ENCODE measurements at places on chromosomes 1 and 21. TPM values are rescaled to one million over a fixed set of nuclear protein-coding genes. Genes with fewer than 3 reads are reported as not detected.

GRCh38 chr1:153341431-153341934, 7.2 kb downstream of the PGLYRP4 start:
- DNase-seq, result no peak

- peak; percentile 59 for DNase-seq
Measured at GRCh38 chr1:232880354-232880753, 70.1 kb upstream of the NTPCR start.

DNA sequence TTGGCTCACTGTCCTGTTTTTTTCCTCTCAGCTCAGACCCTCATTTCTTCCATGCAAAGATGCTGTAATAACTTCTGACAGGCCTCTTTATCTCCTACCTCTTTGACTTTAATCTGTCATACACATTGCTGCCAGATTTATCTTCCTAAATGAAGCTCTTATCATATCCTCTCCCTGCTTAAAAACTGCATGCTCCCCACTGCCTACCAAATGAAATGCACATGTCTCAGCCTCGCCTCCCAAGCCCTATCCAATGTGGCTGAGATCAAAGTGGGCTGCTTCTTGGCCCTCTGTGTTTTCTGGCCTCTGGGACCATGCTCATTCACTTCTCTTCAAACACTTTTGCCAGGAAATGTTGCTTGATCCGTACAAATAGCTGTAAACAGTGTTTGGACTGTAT, 38.3 kb downstream of the IRF2BP2 start:
- DNase-seq, result no peak

DNA sequence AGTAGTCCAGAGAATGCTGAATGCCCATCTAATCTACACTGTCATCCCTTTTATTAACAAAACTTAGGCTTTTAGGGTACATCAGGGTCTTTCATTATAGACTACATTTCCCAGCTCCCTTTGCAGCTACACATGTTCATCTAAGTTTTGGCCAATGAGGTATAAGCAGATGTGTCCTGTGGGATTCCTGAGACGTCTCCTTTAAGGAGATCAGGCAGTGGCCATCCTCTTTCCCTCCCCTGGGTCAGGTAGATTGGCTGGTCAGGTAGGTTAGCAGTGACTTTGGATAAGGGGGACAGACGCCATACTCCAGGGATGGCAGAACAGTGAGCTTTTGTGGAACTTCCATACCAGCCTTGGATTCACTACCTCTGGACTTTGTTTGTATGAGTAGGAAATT, 188.3 kb downstream of the FGGY start:
- no peak for DNase-seq

DNA sequence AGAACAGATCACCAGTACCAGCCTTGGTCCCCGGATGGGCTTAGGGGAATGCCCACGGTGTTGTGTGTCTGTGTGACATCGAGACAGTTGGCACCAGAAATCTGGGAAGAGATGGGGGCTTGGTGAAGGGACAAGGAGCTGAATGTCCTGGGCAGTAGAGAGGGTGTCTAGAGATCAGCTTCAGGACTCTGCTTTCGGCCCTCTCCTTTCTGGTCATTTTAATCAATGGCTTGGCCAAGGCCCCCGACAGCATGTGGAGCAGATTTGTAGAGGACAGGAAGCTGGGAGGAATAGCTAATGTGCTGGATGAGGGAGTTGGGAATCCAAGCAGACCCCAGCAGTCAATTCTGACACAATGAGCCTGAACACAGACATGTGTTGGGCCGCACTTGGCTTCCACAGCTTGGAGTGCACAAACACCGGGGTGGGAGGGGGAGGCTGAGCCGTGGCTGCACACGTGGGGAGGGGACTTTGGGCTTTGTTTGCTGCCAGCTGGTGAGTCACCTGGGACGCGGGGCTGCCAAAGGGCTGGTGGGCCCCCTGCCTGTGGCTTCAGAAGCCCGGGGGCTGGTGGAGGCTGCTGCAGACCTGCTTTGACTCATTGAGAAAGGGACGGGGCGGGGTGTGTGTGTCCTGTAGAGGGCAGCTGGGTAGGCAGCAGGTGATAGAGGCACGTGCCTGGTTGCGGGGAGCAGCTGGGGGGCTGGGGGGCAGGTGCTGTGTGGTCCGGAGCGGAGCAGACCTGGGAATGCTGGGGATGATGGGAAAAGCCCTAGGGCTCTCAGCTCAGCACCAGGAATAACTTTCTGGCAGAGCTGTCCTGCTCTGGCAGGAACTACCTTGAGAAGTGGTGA, 20.9 kb downstream of the SLC1A7 start:
- peak; percentile 88 for DNase-seq

DNA sequence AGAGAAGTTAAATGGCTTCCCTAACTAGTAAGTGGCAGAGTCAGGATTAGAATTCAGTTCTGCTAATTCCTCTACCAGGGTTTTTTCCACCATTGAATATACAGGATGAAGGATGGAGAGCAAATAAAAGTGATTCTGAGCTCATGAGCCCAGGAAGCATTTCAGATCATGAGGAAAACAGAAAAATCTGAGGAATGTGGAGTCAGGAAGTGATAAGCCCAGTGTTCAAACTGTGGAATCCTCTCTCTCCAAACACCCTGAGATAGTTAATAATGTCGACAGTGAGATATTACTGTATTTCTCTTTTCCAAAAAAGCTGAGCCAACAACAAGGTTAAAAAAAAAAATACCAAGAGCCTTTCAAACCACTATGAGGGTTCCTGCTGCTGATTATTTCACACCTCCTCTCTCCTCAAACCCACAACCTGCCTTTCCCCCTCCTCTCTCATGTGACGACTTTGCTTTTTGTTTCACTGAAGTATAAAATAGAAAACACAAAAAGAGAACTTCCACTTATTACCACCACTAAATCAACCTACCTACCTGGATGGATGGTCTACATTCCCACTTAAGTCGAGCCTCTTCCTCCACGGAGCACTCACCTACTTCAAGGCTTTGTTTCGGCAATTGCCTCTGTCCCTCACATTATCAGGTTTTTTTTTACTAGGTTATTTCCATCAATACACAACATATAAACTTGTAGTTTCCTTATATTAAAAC, 8.9 kb downstream of the SLAMF1 start:
- no peak for DNase-seq

DNA sequence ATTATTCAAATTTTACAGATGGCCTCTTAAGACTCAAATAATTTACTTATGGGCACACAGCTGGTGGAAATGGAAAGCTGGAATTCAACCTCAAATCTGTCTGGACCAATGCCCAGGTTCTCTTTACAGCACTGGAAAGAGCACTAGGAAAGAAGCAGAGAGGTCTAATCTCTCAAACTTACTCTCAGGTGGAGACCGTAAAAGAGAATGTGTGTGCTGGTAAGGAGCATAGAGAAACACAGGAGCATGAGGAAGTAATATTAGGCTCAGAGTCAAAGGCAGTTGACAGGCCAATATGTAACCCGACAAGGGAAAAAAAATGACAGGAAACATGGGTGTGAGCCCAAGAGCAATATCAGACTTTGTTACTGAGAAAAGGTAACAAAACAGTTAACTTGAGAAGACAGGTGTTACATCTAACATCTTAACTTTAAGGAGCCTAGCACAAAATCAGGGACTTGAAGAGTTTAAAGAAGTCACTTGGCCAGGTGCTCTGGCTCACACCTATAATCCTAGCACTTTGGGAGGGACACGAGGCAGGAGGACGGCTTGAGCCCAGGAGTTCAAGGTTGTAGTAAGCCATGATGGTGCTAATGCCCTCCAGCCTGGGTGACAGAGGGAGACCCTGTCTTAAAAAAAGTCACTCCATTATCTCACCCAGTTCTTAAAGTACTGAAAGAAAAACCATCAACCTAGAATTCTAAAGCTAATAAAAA, 20.7 kb downstream of the PPP1R15B start:
- no peak for DNase-seq

The MFSD2A gene
- 0.43 TPM for polyA plus RNA-seq

The KLHDC7A gene
- 0.02 TPM for polyA plus RNA-seq

The MFAP2 gene
- polyA plus RNA-seq, result 3.2 TPM

DNA sequence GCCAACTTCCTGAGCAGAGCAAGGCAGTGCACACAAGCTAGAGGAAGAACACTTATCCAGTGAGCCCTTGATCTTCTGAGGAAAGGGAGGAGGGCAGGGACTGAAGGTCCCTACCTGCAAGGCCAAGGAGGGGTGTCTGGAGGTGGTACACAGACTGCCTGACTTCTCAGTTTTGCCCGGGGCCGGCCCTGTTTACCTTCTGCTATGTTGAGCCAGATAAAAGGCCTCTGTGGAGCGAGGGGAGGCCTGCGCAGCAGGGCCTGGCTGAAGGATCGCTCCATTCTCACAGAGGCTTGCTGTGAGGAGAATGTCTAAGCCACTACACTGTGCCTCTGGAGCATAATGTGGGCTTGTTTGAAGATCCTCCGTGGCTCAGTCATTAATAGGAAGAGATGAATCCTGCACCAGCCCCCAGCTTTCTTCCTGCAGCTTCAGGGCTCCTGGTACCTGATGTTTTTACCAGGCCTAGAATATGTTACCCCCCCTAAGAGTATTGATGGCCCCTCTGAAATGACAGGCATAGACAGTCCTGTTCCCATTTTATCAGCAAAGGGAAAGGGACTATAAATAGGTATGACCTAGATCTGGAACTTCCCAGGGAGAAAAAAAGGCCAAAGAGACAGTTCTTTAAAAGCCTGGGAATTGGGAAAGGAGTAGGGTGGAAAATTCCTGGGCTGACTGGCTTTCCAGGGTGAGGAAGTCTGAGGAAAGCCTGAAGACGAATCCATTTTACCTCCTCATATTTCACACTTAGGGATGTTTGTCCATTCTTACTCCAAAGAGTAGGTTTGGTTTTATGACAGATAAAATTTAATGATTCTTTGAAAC, 4.7 kb downstream of the POGK start:
- DNase-seq, result no peak

DNA sequence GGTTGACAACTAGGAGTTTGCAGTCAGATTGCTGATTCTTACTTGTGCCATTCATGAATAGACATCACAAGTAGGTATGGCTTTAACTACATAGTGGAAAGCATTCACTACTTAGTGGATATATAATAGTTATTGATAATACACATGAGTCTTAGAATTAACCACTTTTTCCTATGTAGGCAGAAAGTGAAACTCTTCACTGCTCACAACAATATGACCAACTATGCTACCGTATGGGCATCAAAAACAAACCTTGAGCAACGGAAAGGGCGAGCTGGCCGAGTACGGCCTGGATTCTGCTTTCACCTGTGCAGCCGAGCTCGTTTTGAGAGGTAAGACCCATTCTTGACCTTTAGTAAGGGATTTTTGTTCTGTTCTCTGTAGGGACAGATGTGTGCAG, 38.7 kb downstream of the DHX9 start:
- no peak for DNase-seq

GRCh38 chr1:115753361-115753760, 15.2 kb downstream of the CASQ2 start:
- no peak for DNase-seq

GRCh38 chr1:17735348-17735747, 19.8 kb upstream of the ACTL8 start:
- no peak for DNase-seq

The DAB1 gene
- polyA plus RNA-seq, result 2.5 TPM

GRCh38 chr1:62176597-62177312, 17.9 kb upstream of the L1TD1 start:
- DNase-seq, result no peak

DNA sequence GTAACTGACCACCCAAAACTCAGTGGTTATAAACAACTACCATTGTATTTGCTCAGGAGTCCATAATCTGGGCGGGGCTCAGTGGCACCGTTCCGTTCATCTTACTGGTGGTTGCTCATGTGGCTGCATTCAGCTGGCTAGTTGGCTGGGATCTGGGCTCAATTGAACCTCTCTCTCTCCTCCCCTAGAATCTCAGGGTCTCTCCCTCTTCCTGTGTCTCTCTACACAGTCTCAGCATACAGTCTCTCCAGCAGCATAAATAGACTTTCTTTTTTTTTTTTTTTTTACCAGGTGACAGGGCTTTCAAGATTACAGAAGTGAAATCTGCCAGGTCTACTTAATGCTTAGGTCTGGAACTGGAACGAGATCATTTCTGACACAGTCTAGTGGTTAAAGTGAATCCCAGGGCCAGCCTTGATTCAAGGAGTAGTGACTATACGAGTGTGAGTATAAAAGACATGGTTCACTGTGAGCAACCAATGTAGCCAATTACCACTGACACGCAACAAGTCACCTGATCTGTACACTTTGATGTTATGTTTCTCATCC, 193.7 kb upstream of the ESRRG start:
- no peak for DNase-seq

DNA sequence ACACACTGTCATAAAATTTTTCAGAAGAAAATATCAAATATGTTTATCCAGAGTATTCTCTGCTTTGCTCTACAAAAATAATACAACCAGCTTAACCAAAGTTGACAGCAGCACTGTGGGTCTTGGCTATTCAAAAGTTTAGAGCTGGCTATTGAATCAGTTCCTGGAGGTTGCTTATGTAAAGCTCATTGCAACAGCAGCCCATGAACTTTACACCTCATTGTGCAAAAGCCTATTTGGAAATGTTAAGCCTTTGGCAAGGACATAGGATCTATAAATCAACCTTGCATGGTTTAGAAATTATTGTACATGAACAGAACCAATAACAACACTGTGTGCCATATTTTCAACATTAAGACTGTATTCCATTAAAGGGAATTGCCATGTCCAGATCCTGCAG, 714.9 kb downstream of the ADGRL2 start:
- DNase-seq, result no peak

DNA sequence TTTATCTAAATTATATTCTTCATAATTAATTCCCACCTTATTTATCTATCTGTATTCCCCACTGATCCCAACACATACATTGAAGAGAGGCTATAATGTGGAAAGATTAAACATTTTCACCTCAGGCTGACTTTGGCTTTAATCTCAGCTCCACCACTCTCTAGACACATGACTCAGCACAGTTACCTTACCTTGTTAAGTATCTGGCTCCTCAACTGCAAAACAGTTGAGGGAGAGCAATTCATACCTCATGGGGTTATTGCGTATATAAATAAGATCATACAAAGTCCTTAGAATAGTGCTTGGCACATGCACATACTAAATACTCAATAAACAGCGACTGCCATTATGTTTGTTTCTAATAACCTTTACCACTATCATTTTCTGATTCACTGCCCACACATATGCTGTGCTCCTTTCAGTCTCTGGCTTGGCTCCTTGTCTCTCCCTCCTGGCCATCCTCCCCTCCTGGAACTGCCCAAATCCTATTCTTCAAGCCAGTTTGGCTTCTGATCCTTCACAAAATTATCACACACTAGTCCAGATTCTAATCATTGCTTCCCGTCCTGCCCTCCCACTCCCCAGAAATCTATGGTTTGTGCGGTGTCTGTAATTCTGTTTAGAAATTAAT, 50.1 kb downstream of the BCL9 start:
- no peak for DNase-seq

- no peak for DNase-seq
Measured at GRCh38 chr1:151001602-151002001, 5.1 kb downstream of the MINDY1 start.

The KDF1 gene
- 0.54 TPM for polyA plus RNA-seq

Measured in right cardiac atrium (tissue), 5 donors.